Spleen (tissue), 13 donors: ENCODE measurements at places on chromosomes 16 and 17. TPM values are rescaled to one million over a fixed set of nuclear protein-coding genes. Genes with fewer than 3 reads are reported as not detected.
A peak's percentile ranks its signal among the peaks of the same experiment; 100 is the strongest.

DNA sequence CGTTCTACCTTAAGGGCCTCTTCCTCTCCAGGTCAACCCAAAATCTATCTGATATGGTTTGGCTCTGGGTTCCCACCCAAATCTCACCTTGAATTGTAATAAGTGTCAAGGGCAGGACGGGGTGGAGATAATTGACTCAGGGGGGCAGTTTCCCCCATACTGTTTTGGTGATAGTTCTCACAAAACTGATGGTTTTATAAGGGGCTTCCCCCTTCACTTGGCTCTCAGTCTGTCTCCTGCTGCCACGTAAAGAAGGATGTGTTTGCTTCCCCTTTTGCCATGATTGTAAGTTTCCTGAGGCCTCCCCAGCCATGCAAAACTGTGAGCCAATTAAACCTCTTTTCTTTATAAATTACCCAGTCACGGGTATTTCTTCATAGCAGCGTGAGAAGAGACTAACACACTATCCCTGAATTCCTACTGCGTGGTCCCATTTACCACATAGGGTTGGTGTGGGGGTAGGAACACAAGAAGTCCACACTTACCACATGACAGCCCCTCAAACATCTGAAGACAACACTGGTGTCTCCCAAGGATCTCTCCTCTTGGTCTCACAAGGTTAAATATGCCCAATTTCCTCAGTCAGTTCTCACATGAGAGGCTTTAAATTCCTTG, 8.2 kb downstream of the COTL1 start:
- no peaks in the 10 kb centered on the region for H3K27me3 ChIP-seq
- peaks cover 97% of the 10 kb centered on the region for H3K4me1 ChIP-seq
- no peak for DNase-seq
- peak overlapping the region; percentile 93 for H3K27ac ChIP-seq
- no peak overlapping the region for H3K4me3 ChIP-seq

- H3K27ac ChIP-seq = peak overlapping the region; percentile 94
- peak overlapping the region; percentile 96 for H3K4me3 ChIP-seq
- no peaks in the 10 kb centered on the region for H3K27me3 ChIP-seq
- no peaks in the 10 kb centered on the region for H3K36me3 ChIP-seq
- H3K4me1 ChIP-seq = peaks cover 92% of the 10 kb centered on the region
These were observed 3.4 kb downstream of the MAP2K3 start for GRCh38 chr17:21287703-21288449.

DNA sequence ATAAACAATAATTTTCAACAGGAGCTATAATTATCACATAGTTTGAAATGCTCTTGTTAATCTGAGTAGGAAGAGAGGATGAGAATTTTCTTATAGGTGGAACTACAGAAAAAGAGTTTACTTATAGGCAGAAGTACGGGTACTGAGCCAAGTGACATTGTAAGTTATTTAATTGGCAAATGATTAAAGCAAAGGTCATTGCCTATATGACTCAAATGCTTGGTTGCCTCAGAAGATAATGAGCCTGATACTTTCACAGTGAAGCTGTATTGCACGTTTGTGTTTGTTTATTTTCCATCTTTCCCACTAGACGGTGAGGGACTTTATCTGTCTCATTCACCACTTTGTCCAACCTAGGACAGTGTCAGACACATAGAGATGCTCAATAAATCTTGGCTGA, 749.3 kb downstream of the MAF start:
- DNase-seq = no peak
- H3K27ac ChIP-seq = no peak overlapping the region
- no peaks in the 10 kb centered on the region for H3K36me3 ChIP-seq
- H3K27me3 ChIP-seq = no peaks in the 10 kb centered on the region
- no peak overlapping the region for H3K4me3 ChIP-seq
- H3K4me1 ChIP-seq = no peaks in the 10 kb centered on the region

Gene PYY
- not detected for total RNA-seq

Gene NPIPA7
- total RNA-seq = 7.1 TPM

- peaks cover 9% of the 10 kb centered on the region for H3K36me3 ChIP-seq
- peaks cover 54% of the 10 kb centered on the region for H3K4me1 ChIP-seq
- no peak overlapping the region for H3K27ac ChIP-seq
- H3K27me3 ChIP-seq = no peaks in the 10 kb centered on the region
- no peak for DNase-seq
These were observed 28.6 kb downstream of the METTL16 start for GRCh38 chr17:2483084-2483483.

GRCh38 chr17:81032641-81033480, 2.1 kb upstream of the BAIAP2 start:
- peaks cover 66% of the 10 kb centered on the region for H3K27me3 ChIP-seq
- no peaks in the 10 kb centered on the region for H3K36me3 ChIP-seq
- peak overlapping the region; percentile 74 for H3K4me3 ChIP-seq

DNA sequence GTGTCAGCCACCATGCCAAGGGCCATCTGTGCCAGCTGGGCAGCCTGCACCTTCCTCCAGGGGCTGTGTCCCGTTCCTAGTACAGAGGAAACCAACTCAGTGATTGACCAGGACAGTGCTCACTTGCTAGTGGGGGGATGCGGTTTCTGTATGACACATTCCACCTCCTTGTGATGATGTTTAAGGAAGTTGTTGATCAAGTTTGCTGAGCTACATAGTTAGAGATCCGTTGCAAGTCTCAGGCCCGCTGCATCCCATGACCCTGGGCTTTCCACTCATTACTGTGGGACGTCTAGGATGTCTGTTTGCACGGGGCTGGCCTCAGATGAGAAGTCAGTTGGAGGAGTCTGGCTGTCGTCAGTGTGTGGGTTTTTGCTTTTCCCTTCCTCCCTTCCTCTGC, 33.6 kb downstream of the RNF213 start:
- H3K36me3 ChIP-seq = peaks cover 100% of the 10 kb centered on the region
- H3K27ac ChIP-seq = no peak overlapping the region
- DNase-seq = peak; percentile 58

Gene STH
- total RNA-seq = not detected

- peaks cover 12% of the 10 kb centered on the region for H3K4me1 ChIP-seq
- H3K36me3 ChIP-seq = peaks cover 15% of the 10 kb centered on the region
These were observed 84.3 kb downstream of the CDH11 start for GRCh38 chr16:65037556-65037955.

Gene FAM171A2
- 1.0 TPM for total RNA-seq

GRCh38 chr16:2819179-2819938, 2.3 kb downstream of the PRSS21 start:
- DNase-seq = peak; percentile 40
- no peaks in the 10 kb centered on the region for H3K4me1 ChIP-seq
- H3K4me3 ChIP-seq = no peak overlapping the region
